T-helper 1 cell (primary cell): ENCODE measurements at places on chromosomes 5 and 9.

DNA sequence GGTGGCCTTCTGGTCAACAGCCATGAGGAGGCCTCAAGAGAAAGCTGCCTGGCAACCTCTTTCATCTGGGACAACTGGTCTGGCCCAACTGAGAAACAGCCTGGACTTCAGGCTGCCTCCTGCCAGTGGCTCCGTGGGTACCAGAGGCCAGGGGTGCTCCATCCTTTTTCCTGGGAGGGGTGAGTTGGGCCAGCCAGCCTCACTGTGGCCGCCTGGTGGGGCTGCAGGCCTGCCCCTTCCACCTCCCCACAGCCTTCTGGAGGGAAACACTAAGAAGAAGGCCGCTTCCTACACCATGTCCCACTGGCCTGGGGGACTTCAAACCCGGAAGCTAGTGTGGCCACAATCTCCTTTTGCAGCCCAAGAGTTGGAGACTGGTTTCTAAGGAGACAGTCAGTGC lies 13.8 kb upstream of the NKD2 start:
- no peak for DNase-seq

GRCh38 chr9:134058716-134059115 lies 9.1 kb downstream of the BRD3 start:
- no peak for DNase-seq

DNA sequence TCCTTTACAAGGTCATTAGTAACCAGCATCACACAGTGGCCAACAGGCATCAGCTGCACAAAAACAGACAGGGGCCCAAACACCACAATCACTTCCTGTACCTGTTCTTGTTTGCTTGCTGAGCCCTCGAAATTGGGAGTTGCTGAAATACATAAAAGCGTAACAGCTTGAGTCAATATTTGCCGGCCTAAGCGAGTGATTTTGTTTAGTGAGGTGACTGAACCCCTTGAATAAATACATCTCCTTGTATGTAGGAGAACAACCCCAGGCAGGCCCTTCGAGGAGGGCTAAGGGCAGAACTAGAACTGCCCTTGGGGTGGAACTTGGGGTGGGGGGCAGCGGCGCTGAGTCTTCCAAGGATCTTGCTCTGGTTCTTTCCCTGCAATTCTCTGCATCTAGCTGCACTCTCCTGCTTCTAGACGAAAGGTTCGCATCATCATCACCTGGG lies 502.5 kb downstream of the RASEF start:
- DNase-seq: no peak

DNA sequence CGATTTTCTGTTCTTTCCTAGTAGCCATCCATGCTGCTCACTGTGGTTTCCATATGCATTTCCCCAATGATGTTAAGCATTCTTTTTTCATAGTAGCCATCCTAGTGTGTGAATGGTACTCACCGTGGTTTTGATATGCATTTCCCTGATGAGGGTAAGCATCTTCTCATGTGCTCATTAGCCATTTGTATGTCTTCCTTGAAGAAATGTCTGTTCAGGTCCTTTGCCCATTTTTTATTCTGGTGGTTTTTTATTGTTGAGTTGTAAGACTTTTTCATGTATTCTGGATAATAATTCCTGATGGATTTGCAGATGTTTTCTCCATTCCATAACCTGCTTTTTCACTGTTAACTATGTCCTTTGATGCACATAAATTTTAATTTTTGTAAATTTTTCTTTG lies 108.0 kb downstream of the EHMT1 start:
- DNase-seq: no peak

DNA sequence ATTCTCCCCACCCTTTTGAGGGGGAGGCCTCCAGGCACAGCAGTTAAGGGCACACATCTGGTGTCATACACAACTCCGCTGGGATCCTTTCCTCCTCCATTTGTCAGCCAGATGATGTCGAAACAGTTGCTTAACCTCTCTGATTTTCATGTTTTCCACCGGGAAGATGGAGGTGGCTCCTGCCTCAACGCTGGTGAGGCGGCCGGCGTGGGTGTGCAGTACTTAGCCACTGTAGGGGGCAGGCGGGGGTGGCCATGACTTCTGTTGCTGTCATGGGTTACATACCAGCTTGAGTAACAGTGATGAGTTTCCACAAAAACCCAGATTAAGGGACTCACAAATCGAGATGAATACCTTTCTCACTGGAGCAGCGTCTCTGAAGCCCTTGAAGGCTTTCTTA lies 63.1 kb upstream of the EPB41L4B start:
- DNase-seq: no peak

GRCh38 chr5:4418084-4418483 lies 722.0 kb upstream of the ADAMTS16 start:
- DNase-seq: no peak

GRCh38 chr5:119537704-119538103 lies 85.4 kb downstream of the HSD17B4 start:
- DNase-seq: no peak

GRCh38 chr5:38023371-38023770 lies 183.5 kb upstream of the GDNF start:
- DNase-seq: no peak

GRCh38 chr5:124627815-124628595 lies 118.4 kb downstream of the ZNF608 start:
- DNase-seq: no peak

GRCh38 chr5:116273448-116274242 lies 188.8 kb downstream of the COMMD10 start:
- DNase-seq: no peak

GRCh38 chr9:136860933-136861873 lies 4.9 kb downstream of the EDF1 start:
- DNase-seq: no peak

- no peak for DNase-seq
These were observed 294.6 kb downstream of the ZNF608 start for GRCh38 chr5:124451721-124452383.

DNA sequence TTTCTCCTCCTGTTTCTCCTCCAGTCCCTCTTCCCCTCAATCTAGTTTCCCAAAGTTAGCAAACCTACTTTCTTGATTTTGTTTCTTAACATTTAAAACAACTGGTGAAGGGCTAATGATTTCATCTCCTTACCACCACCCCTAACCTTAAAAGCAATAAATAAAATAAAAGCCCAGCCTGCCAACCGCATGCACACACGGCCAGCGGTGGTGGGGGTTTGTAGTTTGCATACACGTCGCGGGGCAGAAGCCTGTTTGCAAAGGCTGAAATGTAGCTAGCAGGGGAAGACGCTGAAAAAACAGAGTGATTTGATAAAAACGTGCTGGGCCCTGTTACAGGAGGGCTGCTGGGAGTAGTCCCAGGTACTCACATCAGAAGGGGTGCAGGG lies 1.9 kb upstream of the DMRT2 start:
- no peak for DNase-seq

- no peak for DNase-seq
These were observed 204.1 kb upstream of the EFNA5 start for GRCh38 chr5:107874795-107875194.

DNA sequence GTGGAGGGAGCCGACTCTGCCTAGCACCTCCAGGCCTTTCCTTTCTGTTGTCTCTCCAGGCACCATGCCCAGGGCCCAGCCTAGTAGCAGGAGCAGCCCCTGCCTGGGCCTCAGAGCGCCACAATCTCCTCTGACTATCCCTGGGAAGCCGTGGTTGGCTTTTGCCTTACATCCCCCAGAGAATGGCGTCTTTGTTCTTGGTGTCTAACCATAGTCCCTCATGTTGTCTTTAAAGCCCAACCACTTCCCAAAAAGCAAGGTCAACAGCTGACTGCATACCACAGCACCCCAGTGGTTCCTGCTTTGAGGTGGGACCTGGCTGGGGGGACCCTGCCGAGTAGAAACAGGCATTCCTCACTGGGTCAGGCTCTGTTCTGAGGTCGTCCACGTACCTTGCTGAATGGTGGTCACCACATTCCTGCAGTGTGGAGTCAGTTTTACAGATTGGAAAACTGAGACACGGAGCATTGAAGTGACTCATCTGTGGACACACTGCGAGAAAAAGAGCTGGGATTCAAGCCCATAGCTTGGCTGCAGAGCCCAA lies 13.7 kb upstream of the CERCAM start:
- DNase-seq: no peak

- no peak for DNase-seq
These were observed 119.5 kb downstream of the NR3C1 start for GRCh38 chr5:143284002-143284401.

DNA sequence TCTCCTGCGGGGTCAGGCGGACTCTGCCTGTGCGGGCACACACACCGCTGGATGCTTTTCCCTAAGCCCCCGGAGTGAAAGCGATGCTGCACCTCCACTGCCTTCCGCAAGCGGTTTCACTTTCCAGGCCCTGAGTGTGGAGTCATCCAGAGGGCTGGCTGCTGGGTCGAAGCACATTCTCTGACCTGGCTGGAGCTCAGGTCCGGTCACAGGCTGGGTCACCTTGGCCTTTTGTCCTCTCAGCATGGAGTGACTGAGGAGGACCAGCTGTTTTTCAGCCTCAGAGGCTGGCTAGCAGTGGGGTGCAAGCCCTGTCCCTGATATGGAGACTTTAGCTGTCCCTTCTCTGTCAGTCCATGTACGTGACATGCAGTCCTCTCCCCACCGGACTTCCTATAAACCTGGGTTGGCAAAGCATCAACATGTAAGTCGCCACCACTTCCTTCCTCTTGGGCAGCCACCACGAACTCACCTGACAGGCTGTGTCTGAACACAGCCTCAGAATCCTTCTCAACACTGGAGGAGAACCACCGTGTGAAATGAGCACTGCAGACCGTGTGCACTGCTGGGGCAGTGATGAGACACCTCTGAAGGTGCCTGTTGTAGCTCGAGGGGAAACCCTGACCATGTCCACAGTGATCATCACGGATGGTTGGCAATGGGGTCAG lies 51.3 kb downstream of the GADD45G start:
- no peak for DNase-seq

DNA sequence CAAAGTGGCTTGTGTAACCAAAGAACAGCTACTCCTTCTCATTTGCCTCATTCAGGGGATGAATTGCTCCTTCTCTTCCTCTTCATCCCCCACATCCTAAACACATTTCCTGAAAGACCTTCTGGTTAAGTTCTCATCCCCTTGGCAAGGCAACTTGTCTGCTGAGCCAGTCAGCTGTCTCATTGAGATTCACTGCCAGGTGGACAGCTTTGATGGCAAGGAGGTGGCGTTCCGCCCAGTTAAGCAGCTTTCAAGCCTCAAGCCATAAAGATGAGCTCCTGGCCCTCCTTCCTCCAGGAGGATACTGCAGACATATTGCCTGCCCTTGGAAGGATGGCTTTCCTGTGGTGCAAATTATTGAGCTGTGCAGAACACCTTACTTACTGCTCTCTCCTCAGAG lies 448.6 kb upstream of the MPDZ start:
- no peak for DNase-seq

GRCh38 chr5:82019342-82020138 lies 47.7 kb downstream of the ATG10 start:
- DNase-seq: no peak

DNA sequence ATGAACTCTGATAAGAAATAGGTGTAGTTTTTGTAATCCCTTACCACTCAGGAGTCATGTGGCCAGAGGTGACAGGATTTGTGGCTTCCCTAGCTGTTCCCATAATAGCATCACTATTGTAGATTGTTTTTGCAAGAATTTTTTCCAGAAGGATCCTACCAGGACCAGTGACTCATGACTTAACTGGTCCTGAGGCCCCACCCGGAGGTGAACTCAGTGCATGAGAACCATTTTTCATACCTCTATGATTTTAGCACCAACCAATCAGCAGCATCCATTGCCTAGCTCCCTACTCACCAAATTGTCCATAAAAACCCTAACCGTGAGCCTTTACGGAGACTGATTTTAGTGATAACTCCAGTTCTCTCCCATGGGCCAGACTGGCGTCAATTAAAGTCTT lies 484.8 kb downstream of the PSAT1 start:
- no peak for DNase-seq

GRCh38 chr9:15299374-15299939 lies 7.6 kb downstream of the TTC39B start:
- DNase-seq: peak; percentile 38

DNA sequence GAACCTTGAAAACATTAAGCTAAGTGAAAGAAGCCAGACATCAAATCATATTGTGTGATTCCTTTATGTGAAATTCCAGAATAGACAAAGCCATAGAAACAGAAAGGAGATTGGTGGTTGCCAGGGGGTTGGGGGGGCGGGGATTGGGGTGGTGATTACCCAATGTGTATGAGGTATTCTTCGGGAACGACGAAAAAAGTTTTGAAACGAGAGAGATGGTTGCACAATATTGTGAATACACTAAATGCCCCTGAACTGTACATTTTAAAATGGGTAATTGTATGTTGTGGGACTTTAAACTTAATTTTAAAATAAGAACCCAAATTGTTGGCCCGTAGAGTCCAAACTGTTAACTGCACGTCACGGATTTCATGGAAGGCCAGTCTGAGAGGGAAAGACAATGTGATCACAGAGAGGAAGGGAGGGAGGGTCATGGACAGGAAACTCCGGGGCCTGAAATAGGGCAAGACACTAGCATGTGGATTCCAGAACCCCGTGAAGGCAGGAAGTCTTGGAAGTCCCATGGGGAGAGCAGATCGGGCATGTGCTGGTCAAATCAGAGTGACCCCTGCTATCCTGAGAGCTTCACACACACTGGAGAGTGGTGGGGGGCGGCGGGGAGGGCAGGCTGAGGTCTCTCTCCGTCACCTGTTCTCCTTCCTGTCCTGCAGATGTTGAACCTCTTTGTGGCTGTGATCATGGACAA lies 218.4 kb downstream of the CACNA1B start:
- DNase-seq: no peak

GRCh38 chr5:1789834-1790471 lies 9.7 kb downstream of the MRPL36 start:
- no peak for DNase-seq

GRCh38 chr5:1551426-1552301 lies 27.9 kb upstream of the LPCAT1 start:
- no peak for DNase-seq

DNA sequence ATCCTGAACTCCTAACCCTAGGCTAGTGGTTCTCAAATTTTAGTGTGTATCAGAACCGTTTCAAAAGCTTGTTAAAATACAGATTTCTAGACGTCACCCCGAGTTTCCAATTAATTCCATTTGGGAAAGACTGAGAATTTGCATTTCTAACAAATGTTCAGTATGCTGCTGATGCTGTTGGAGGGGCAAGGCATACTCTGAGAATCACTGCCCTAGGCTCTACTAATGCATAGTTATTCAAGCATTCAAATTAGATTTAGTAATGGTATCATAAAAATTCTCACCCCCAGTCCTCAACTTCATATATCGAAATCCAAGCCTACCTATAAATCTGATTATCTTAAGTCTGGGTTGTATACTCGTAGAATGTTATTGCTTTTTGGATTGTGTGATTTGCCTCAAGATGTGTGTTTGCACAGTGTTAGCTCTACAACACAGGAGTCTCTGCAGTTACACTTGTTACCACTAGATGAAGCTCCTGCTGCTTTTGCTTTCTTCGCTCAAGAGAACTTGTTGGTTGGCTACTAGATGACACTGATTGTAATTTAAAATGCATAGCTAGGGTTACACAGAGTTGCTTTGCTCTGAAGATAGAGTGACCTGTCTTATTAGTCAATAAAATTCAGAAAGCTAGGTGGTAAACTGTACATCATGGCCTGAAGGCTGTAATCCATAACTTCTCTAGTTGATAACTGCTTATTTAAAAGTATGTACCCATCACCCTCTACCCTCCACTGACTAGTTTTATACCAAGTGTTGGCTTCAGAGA lies 7.5 kb upstream of the ERAP2 start:
- no peak for DNase-seq

GRCh38 chr5:125597338-125597737 lies 825.9 kb upstream of the GRAMD2B start:
- no peak for DNase-seq

- DNase-seq: no peak
These were observed 60.6 kb downstream of the PGM5 start for GRCh38 chr9:68416936-68417564.
